Stimulated activated CD8-positive, alpha-beta memory T cell treated with anti-CD3 and anti-CD28 coated beads, Interleukin-15, amount 100 ng/mL, for 4 hours (primary cell): ENCODE measurements at places on chromosomes 4 and X.

DNA sequence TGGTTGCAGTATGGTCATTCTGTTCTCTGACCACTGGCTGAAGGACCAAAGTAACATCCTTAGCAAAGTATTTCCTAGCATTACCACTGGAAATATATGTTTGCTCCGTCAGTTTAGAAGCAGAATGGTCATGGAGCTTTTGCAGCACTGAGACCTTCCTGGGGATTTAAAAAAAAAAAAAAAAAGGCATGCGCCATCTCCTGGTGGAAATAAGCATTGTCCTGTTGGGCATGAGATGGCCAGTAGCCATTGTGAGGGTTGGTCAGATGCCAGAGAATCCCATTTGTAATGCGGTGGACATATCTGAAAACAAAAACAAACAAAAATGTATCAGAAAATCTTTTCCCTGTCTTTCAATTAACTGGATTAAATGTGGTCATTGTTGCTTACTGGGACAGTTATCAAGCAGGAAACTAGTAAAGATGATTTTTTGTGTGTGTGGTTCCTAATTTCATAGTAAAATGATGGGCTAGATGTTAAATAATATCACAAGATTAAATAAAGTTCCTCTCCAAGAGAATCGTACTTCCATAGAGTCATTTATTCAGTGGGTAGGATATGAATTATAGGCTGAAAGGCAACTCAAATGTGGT lies 139.6 kb downstream of the SOWAHB start:
- no peak for DNase-seq

DNA sequence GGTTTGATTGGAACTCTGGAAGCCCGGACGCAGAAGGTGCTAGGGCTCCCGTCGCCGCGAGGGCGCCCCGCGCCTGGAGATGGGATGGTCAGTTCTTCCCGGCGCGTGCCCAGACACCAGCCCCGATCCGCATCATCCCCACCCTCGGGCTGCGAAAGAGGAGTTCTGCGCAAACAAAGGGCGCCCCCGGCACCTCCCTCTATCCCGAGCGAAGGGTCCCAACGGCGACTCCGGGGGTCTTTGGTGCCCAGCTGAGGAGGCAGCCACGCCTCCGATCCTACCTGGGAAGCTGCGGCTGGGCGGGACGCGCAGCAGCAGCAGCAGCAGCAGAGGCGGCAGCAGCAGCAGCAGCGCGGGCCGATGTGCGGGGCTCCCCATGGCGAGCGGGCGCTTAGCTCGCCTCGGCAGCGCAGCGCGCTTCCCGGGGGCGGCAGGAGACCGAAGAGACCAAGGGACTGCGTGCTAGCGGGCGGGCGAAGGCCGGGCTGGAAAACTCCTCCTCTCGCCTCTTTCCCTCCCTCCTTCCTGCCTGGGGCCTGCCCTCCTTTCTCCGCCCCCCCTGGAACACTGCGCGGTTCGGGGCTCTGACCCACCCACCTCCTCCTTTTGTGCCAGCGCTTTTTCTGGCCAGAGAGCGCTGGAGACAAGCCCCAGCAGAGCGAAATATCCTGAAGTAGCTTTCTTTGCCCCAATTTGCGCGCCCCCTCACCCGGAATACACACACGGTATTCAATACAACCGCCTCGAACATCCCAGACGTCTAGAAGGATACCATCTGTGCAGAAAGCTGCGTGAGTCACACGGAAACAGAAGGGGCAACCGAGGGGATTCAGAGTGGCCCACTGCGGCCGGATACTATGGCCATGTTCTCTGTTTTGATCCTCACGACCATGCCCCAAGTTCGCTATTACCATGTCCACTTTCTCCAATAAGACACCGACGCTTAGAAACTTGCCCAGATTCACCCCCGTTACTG lies at the start of gene SRPX:
Gene SRPX (minus strand): TSS at position 457 of the 976 bp plus-strand sequence. CDS start 79 bp downstream, at position 378.
- no peak for DNase-seq

- no peak for DNase-seq
Observed at GRCh38 chrX:6694221-6694620, 159.3 kb upstream of the VCX3A start.

DNA sequence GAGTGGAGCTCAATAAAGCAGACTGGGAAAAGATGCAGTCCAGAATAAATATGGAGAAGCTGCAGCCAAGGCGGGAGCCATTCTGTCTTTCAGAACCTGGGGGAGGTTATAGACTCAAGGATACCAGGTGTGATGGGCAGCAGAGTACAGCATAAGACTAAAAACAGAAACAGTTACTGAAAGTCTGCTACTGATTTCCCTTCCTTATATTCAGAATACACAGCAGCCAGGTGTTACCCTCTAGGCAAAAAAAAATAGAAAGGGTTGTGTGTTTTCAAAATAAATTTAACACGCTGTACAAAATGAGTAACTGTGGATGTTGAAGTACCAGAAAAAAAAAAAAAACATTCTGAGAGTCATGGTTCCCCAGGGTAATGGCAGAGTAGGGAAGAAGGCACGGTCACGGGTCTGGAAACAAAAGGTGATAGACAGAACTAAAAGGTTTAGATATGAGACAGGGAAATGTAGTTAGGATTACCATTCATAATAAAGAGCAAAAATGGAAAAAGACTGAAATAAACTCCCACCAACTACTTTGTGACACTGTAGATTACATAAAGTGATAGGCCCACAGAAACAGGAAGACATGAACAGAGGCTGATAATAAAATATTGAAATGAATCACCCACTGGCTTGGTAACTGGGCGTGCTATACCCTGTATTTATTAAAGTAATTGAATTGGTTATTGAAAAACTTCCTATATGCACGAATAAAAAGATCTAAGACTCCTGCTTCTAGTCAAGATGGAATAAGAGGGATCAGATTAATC lies 10.8 kb upstream of the HHIP start:
- no peak for DNase-seq

GRCh38 chr4:147498031-147498660 lies 17.2 kb downstream of the EDNRA start:
- no peak for DNase-seq

DNA sequence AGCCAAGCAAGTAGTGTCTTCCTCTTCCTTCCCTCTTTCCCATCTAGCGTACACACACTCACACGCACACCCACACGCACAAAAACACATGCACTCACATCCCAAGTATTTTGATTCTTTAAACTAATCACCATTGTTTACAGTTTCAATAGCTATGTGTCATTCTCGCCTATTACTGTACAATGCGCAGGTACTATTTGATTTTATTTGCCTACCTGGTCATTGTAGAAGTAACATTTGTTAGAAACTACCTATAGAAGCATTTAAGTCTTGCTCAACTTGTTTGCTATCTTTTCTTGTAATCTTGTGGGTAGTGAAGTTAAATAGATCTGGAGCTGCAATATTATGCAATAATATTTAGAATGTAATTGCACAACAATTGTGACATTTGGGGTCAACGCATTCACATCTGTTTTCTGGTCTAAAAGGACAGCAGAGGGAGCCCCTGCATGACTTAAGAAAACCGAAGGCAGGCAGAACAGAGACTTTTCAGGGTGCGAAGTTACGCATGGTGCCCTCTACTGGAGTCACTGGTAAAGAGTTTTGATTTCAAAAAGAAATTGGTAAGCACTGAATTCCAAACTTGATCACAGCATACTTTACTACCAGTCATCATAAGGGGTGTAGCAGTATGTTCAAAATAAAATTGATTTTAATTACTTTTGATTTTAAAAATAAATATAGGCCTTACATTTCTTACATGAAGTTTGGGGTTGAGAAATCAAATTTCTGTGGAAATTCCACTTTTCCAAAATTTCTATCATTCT lies 503.3 kb upstream of the FAM241A start:
- no peak for DNase-seq

GRCh38 chr4:98585596-98585995 lies 72.8 kb downstream of the TSPAN5 start:
- no peak for DNase-seq

DNA sequence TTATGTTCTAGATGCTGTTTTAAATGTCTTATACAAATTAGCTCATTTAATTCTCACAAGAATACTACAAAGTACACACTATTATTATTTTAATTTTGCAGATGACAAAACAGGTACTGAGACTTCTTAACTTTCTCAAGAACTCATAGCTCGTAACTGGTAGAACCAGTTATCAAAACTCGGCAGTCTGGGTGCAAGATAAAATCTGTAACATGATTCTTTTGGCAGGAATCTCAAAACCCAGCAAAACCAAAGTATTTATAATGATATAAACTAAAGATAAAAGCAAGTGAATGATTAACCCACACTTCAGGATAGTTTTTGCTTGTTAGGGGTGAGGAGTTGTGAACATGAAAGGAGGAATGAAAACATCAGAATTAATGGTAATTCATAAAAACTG lies 27.6 kb downstream of the CLNK start:
- DNase-seq = no peak

GRCh38 chr4:6367371-6367851 lies 97.8 kb downstream of the WFS1 start:
- DNase-seq = no peak
